ENCODE measurements at places on chromosomes 5 and 9. TPM values are rescaled to one million over a fixed set of nuclear protein-coding genes. Genes with fewer than 3 reads are reported as not detected.

Gene HACD4
- 4.4 TPM for polyA plus RNA-seq

Gene SLC25A46
- 21.9 TPM for polyA plus RNA-seq

Gene CNTFR
- polyA plus RNA-seq: not detected

Gene NXNL2
- polyA plus RNA-seq: not detected

Gene C5orf63
- 11.1 TPM for polyA plus RNA-seq

Gene SLCO4C1
- 0.05 TPM for polyA plus RNA-seq

Gene NTRK2
- polyA plus RNA-seq: not detected

Gene EPB41L4B
- polyA plus RNA-seq: not detected

Gene PCAT7
- not detected for polyA plus RNA-seq

Gene SAXO1
- polyA plus RNA-seq: not detected

Gene STING1
- 3.8 TPM for polyA plus RNA-seq

Gene PCDHA1
- polyA plus RNA-seq: not detected

Gene PCDHGB4
- polyA plus RNA-seq: 0.08 TPM

Gene STXBP1
- 0.33 TPM for polyA plus RNA-seq

Gene LRRC19
- not detected for polyA plus RNA-seq

Gene RASGRF2
- 0.46 TPM for polyA plus RNA-seq

Gene CSF2
- polyA plus RNA-seq: not detected

Gene PCDHGA4
- not detected for polyA plus RNA-seq

Gene MCC
- polyA plus RNA-seq: 0.40 TPM

Gene VLDLR
- not detected for polyA plus RNA-seq

Gene ANKRD18B
- polyA plus RNA-seq: not detected

Gene DIPK1B
- polyA plus RNA-seq: 0.90 TPM

Gene PDE6A
- polyA plus RNA-seq: 0.05 TPM

Gene CMYA5
- polyA plus RNA-seq: not detected

Gene ADGRD2
- polyA plus RNA-seq: not detected

Gene IGFBPL1
- polyA plus RNA-seq: not detected

Gene LCN9
- not detected for polyA plus RNA-seq

Gene PLPP7
- 1.7 TPM for polyA plus RNA-seq

Gene PPIP5K2
- 25.9 TPM for polyA plus RNA-seq

Gene RUSC2
- polyA plus RNA-seq: not detected

Gene PCDHB3
- polyA plus RNA-seq: not detected

Gene SEPTIN8
- polyA plus RNA-seq: 1.1 TPM

Gene NTNG2
- polyA plus RNA-seq: 0.84 TPM

Gene GARIN3
- not detected for polyA plus RNA-seq

Gene IL4
- not detected for polyA plus RNA-seq

Gene PCDHB15
- polyA plus RNA-seq: not detected

Gene FAF2
- polyA plus RNA-seq: 11.1 TPM

Gene SSNA1
- polyA plus RNA-seq: 139 TPM

Gene CCDC152
- 1.2 TPM for polyA plus RNA-seq

Gene TERT
- polyA plus RNA-seq: not detected

Gene CER1
- polyA plus RNA-seq: not detected

Gene GARNL3
- 1.3 TPM for polyA plus RNA-seq

Gene SPRY4
- not detected for polyA plus RNA-seq

Gene PCDHA3
- polyA plus RNA-seq: not detected

Gene LHX3
- not detected for polyA plus RNA-seq

Gene SLC25A2
- not detected for polyA plus RNA-seq

Gene CD72
- polyA plus RNA-seq: 51.9 TPM

Gene HTR1A
- polyA plus RNA-seq: not detected

Gene BBLN
- 145 TPM for polyA plus RNA-seq

Gene LHX6
- polyA plus RNA-seq: not detected

Gene GPX8
- not detected for polyA plus RNA-seq

Gene THBS4
- polyA plus RNA-seq: 0.36 TPM

Gene OR1J4
- polyA plus RNA-seq: not detected

Gene LCN6
- polyA plus RNA-seq: not detected
